ENCODE measurements at places on chromosomes 6 and 20.

DNA sequence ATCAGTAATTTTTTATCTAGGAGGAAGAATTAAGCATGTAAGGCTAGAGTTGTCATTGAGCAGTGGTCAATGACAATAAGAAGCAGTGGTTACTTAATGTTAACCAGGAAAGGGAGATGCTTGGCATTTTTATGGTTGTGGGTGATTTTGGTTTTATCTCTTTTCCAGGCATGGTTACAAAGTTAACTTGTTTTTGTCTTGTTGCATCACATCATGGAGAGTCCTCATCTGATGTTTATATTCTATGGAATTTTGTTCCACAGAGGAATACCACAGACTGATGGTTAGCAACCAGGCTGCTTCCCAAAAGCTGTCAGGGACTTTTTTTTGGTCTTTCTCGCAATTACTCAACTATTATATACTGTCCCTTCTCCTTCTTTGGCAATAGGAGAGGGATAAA lies 32.7 kb downstream of the OPRM1 start:
- DNase-seq: no peak

DNA sequence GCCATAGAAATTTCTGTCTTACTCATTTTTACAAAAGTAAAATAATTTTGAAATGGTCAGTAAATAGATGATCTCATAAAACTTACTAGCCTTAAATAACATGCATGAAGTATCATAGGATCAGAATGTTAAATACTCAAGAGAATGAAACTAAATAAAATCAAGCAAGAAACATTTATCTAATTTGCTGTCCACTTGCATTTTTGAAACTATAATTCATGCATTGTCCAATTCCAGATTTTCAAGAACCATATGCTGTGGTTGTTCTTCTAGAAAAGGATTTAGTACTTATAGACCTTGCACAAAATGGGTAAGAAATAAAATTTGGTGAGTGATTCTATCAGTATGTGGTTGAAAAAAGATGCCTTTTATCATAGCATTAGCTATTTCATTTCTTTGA lies 107.0 kb downstream of the STXBP5 start:
- no peak for DNase-seq

DNA sequence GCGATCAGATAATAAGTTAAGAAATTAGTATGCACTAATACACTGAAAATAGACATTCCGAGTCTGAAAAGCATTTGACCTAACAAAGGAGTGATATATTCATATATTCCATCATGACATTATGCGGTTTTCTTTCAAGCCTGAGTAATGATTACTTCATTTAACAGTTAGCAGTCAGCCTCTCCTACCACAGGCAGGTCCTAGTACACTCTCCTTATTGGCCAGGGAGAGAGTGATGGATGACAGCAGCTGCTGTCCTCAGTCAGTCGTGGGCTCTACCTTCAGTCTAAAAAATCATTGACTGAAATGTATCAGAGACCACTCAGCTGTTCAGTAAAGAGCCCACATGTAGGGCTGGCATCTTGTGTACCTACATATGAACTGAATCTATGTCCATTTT lies 33.2 kb upstream of the VGLL2 start:
- DNase-seq: no peak

GRCh38 chr20:25237610-25238318 lies 10.1 kb upstream of the PYGB start:
- peak; percentile 94 for DNase-seq

DNA sequence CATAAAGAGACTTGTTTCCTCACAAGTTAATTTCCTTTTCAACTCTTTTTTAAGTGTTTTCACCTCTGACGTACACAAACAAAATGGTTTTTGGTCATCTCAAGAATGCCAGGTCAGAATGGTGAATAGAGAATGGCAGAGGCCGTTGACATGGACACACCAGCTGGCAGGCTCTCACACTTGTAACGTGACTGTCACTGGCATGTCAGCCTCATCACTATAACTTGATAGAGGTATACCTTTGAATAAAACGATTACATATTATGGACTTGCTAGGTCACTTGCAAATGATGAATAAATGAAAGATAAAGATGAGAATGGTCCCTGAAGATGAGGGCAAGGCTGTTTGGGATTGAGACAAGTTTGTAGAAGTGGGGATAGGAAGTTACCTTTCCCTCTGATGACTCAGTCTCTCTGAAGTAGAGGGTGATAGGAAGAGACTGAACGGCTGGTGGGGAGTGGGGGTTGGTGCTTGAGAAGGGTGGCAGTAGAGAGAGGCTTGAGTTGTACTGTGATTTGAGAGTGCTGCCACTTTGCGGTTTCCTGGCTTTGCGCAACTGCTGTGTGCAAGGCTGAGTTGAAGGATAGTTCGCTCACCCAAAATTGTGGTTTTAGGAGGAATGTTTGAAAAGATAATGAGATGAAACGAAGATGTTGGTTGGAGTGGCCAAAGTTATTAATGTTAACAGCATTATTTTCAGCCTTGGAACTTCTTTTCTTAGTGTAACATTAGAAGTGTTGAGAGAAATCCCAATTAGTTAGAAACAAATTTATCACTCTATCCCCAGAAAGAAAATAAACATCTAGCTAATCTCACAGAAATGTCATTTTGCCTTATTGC lies 30.3 kb downstream of the TBPL1 start:
- no peak for DNase-seq

GRCh38 chr20:62237801-62238568 lies at the start of gene OSBPL2:
OSBPL2 (plus strand) TSS chr20:62238521; CDS start chr20:62256185, 17,664 bp downstream.
- DNase-seq: peak; percentile 100

GRCh38 chr6:31792761-31793171 lies 2.8 kb downstream of the VARS1 start:
- no peak for DNase-seq

All from RWPE2 (cell line).